Activated CD4-positive, alpha-beta T cell treated with anti-CD3 and anti-CD28 coated beads for 36 hours (primary cell): ENCODE measurements at places on chromosomes 11 and 22.

DNA sequence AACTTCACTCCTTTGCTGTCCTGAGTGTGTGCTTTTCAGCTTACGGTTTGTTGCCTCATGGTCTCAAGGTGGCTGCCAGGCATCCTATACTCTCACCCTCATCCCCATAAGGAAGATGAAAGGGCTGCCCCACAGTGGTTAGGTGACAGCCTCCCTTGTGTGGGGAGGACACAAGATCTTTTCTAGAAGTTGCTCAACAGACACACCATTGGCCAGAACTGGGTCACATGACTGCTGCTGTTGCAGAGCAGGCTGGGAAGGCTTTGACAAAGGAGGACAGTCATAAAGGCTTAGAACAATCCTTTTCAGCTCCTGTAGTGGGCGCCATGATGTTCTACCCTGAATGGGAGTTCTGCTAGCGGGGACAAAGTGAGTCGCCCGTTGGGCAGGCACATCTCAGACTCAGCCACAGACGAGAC lies 69.7 kb upstream of the RASD2 start:
- no peak overlapping the region for H3K27ac ChIP-seq
- no peak overlapping the region for H3K4me3 ChIP-seq
- DNase-seq, result peak; percentile 21
- H3K36me3 ChIP-seq, result peaks cover 9% of the 10 kb centered on the region
- H3K27me3 ChIP-seq, result no peaks in the 10 kb centered on the region
- H3K4me1 ChIP-seq, result no peaks in the 10 kb centered on the region

- DNase-seq, result no peak
- peaks cover 8% of the 10 kb centered on the region for H3K27me3 ChIP-seq
- H3K36me3 ChIP-seq, result no peaks in the 10 kb centered on the region
Observed at GRCh38 chr22:47839595-47840227, 1077.3 kb downstream of the TBC1D22A start.

DNA sequence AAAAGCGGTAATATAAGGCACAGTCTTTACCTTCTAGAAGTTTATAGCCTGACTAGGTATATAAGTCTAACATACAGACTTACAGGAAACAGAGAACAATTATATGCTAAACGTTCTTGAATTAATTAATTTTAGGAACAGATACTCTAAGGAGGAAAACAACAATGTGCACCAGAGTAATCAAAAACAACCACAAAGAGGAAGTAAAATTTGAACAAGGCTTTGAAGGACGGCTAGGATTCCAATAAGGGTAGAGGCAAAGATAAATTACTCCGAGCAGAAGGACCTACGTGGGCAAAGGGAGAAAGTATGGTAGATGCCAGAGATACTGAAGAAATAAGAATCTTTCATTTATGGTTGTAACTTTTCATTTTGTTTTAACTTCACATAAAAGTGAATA lies 54.4 kb downstream of the ENTHD1 start:
- DNase-seq, result no peak
- H3K4me3 ChIP-seq, result no peak overlapping the region
- H3K36me3 ChIP-seq, result peaks cover 1% of the 10 kb centered on the region
- peaks cover 16% of the 10 kb centered on the region for H3K4me1 ChIP-seq
- peaks cover 2% of the 10 kb centered on the region for H3K27me3 ChIP-seq

DNA sequence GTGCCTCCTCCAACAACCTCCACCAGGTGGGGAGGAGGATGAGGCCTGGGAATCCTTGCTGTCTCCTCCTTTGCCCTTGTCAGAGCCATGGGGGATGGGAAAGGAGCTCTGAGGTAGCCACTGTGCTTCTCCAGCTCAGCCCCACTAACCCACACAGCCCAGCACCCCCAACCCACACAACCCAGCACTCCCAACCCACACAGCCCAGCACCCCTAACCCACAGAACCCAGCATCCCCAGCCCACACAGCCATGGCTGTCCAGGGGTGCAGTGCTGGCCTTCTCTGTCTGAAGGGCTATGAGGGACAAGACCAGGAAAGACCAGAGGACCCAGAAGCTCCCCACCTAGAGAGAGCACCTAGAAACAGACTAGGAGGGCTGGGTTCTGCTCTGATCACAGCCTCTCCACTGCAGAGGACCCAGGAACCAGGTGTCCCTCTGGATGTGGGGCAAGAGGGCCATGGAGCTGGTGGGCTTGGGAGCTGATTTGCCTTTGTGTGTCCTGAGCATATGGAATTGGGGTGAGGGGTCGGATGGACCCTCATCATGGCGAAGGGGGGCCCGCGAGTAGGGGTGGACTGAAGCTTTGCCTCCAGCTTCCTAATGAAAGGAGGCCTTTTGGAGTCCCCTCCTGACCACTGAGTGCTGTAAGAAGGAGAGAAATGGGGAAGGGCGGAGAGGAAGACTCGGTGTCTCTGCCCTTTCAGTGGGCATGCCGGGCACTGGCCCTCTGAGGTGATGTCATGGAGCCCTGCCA lies 117.6 kb upstream of the THY1 start:
- no peak for DNase-seq
- H3K27ac ChIP-seq, result no peak overlapping the region
- H3K27me3 ChIP-seq, result peaks cover 5% of the 10 kb centered on the region
- H3K4me3 ChIP-seq, result no peak overlapping the region
- no peaks in the 10 kb centered on the region for H3K4me1 ChIP-seq

- peaks cover 19% of the 10 kb centered on the region for H3K4me1 ChIP-seq
- no peak overlapping the region for H3K4me3 ChIP-seq
Observed at GRCh38 chr22:40709752-40710413, 30.6 kb downstream of the MCHR1 start.

DNA sequence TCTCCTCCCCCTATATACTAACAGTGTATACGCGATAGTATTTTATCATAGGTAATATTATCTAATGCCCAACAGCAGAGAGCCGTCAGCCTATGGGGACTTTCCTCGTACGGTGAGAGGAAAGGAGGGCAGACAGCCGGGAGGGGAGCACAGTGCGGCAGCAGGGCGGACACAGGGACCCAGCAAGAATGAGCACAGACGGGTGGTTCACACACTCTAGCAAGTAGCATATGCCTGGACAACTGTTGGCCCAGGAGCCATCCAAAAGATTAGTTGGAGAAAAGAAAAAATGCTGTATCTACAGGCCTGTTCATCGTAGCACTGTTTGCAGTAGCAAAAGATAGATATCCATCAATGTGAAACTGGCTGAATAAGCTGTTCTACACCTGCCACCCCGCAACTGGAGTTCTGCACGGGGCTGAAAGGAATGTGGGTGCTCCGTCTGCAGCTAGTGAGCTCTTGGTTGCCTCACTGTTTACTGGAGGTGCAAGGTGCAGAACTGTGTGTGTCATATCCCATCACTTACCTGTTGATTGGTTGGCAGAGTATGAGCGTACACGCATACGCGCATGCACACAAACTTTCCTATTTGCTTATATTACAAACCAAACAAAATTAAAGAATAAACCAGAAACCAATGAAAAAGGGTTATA lies 324.3 kb downstream of the TBC1D22A start:
- no peaks in the 10 kb centered on the region for H3K27me3 ChIP-seq
- DNase-seq, result no peak
- H3K36me3 ChIP-seq, result peaks cover 3% of the 10 kb centered on the region
- no peak overlapping the region for H3K27ac ChIP-seq
- H3K4me3 ChIP-seq, result no peak overlapping the region
- H3K4me1 ChIP-seq, result peaks cover 38% of the 10 kb centered on the region

DNA sequence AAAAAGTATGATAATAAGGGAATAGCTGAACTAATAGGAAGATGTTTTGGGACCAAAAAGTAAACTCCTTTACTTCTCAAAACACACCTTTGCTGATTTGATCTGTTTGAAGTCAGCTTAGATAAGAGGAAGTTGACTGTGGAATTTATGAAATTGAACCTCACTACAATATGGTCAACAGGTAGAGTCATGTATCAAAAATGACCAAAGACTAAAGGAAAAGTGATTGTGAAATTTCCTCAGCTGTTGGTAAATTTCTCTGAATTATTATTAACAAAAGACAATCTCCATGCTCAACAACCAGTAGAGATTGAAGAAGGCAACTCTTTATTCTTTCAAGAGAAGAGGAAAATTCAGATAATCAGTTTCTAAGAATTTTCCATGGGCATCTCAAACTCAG lies 826.5 kb downstream of the KCNA4 start:
- no peaks in the 10 kb centered on the region for H3K4me1 ChIP-seq
- DNase-seq, result no peak
- H3K36me3 ChIP-seq, result no peaks in the 10 kb centered on the region
- no peak overlapping the region for H3K27ac ChIP-seq

DNA sequence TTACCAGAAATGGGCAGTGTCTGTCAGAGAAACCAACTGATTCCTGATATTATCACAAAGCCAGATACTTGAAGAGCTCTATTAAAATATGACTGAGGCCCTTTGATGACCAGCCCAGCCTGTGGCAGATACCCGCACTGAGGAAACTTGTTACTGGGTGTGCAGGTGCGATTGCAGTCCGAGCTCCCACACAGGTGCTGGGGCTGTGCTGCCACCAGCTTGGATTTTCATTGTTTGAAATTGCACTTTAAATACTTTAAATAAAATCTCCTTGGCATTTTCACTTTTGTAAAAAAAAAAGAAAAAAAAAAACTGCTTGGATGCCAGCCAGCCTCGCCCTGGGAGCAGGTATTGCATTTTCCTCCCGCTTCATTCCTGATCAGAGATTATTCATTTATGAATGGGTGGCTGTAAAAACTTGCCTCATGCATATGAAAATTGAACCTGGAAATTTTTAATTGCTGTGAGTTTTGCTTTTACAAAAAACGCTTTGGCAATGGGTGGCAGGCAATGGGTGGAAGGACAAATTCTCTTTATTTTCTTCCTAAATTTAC lies 21.2 kb downstream of the EHF start:
- no peak for DNase-seq
- H3K27ac ChIP-seq, result no peak overlapping the region
- H3K4me1 ChIP-seq, result no peaks in the 10 kb centered on the region
- H3K27me3 ChIP-seq, result peaks cover 28% of the 10 kb centered on the region
- H3K4me3 ChIP-seq, result no peak overlapping the region
- H3K36me3 ChIP-seq, result no peaks in the 10 kb centered on the region

GRCh38 chr11:102256251-102256650 lies 61.0 kb upstream of the BIRC3 start:
- no peaks in the 10 kb centered on the region for H3K36me3 ChIP-seq
- no peak overlapping the region for H3K27ac ChIP-seq
- no peak for DNase-seq
- H3K27me3 ChIP-seq, result no peaks in the 10 kb centered on the region

- H3K4me3 ChIP-seq, result no peak overlapping the region
- no peak overlapping the region for H3K27ac ChIP-seq
- H3K27me3 ChIP-seq, result no peaks in the 10 kb centered on the region
- no peaks in the 10 kb centered on the region for H3K4me1 ChIP-seq
- no peaks in the 10 kb centered on the region for H3K36me3 ChIP-seq
Observed at GRCh38 chr11:74444173-74444826, 23.0 kb downstream of the KCNE3 start.

DNA sequence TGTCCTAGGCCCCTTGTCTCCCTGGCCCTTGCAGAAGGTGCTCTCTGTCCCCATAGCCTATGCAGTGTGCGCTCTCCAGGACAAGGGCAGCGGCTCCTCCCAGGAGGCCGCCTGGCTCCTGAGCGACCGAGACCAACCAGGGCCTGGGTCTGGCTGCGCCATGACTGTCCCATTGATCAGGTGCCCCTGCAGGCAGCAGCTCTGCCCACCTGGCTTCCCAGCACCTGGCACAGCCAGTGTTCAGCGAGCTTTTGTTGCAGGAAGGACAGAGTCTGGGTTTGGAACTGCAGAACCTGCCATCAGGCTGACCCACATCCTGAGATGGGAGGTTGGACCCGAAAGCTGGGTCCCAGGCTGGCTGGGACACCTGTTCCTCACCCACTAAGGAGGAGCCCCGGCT lies 1001.1 kb downstream of the BRD1 start:
- no peak for DNase-seq
- peaks cover 8% of the 10 kb centered on the region for H3K27me3 ChIP-seq
- H3K4me1 ChIP-seq, result no peaks in the 10 kb centered on the region

GRCh38 chr11:70908223-70908622 lies 344.2 kb downstream of the SHANK2 start:
- H3K4me1 ChIP-seq, result no peaks in the 10 kb centered on the region
- H3K36me3 ChIP-seq, result no peaks in the 10 kb centered on the region
- peaks cover 9% of the 10 kb centered on the region for H3K27me3 ChIP-seq
- H3K4me3 ChIP-seq, result no peak overlapping the region

GRCh38 chr22:38789606-38790005 lies 4.3 kb downstream of the DNAL4 start:
- no peak overlapping the region for H3K4me3 ChIP-seq
- no peaks in the 10 kb centered on the region for H3K36me3 ChIP-seq
- H3K27me3 ChIP-seq, result no peaks in the 10 kb centered on the region
- no peak for DNase-seq
- no peak overlapping the region for H3K27ac ChIP-seq

- peaks cover 23% of the 10 kb centered on the region for H3K4me1 ChIP-seq
- H3K27me3 ChIP-seq, result no peaks in the 10 kb centered on the region
- DNase-seq, result no peak
Observed at GRCh38 chr11:2815762-2816496, 69.6 kb downstream of the CDKN1C start.

GRCh38 chr11:77093987-77094840 lies 8.4 kb upstream of the OMP start:
- H3K27ac ChIP-seq, result no peak overlapping the region
- no peaks in the 10 kb centered on the region for H3K36me3 ChIP-seq
- H3K4me1 ChIP-seq, result peaks cover 4% of the 10 kb centered on the region
- H3K4me3 ChIP-seq, result no peak overlapping the region
- H3K27me3 ChIP-seq, result no peaks in the 10 kb centered on the region
- no peak for DNase-seq

DNA sequence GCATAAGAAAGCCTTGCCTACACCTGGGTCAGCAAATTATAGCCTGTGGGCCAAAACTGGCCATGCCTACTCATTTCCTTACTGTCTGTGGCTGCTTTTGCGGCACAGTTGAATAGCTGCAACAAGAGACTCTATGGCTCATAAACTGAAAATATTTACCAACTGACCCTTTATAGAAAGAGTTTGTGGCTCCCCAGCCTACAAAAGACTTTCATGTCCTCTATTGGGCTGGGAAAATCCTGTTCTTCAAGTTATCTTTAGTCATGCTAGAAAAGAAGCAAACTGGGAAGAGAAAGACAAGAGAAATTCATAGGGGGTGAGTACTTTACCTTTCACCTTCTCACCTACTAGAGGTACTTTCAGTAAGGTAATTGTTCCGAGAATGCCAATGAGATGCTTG lies 175.1 kb downstream of the SWAP70 start:
- no peaks in the 10 kb centered on the region for H3K27me3 ChIP-seq
- no peak for DNase-seq
- peak overlapping the region; percentile 80 for H3K27ac ChIP-seq
- no peak overlapping the region for H3K4me3 ChIP-seq
- peaks cover 29% of the 10 kb centered on the region for H3K4me1 ChIP-seq

- H3K27me3 ChIP-seq, result peaks cover 4% of the 10 kb centered on the region
- H3K4me3 ChIP-seq, result no peak overlapping the region
- H3K4me1 ChIP-seq, result no peaks in the 10 kb centered on the region
- H3K27ac ChIP-seq, result no peak overlapping the region
- no peak for DNase-seq
Observed at GRCh38 chr11:78822931-78823423, 248.3 kb upstream of the NARS2 start.
